ENCODE measurements at places on chromosomes 4 and X.

- no peak for DNase-seq
Observed at GRCh38 chr4:90503677-90504076, 376.5 kb downstream of the CCSER1 start.

DNA sequence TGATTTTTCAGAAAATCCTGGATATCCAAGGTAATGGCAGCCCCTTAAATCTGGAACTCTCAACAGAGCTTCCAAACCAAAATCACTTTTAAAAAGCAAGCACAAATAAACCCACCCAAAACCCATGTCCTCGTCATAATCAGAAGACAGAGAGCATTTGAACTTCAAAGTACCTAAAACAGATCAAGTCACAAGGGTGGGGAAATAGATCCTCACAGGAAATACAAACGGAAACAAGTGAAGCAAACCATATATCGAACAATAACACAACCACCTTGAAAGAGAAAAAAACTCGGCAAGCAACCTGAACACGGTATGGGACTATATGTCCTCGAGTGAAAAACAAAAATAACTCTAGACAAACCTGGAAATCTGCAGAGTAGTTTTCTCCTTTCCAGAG lies 15.9 kb upstream of the CCNQ start:
- no peak for DNase-seq

DNA sequence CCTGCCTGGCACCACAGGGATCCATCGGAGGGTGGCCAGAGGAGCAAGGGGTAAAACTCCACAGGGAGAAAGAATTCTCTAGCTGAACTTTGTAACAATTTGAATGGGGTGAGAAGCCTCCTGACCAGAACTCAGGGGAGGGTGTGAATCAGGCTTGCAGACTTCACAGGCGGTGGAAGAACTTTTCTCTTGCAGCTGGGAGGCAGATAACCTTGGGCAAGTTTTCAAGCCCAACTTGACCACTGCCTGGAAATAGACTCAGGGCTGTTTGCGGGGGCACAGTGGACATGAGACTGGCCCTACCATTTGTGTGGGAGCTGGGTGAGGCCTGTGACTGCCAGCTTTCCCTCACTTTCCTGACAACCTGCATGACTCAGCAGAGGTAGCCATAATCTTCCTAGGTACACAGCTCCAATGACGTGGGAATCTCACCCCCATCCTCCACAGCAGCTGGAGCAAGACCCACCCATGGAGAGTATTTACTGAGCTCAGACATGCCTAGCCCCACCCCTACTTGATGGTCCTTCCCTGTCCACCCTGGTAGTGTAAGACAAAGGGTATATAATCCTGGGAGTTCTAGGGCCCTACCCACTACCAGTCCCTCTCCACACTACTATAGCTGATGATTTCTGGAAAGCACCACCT lies 210.0 kb upstream of the AGTR2 start:
- peak; percentile 76 for DNase-seq

DNA sequence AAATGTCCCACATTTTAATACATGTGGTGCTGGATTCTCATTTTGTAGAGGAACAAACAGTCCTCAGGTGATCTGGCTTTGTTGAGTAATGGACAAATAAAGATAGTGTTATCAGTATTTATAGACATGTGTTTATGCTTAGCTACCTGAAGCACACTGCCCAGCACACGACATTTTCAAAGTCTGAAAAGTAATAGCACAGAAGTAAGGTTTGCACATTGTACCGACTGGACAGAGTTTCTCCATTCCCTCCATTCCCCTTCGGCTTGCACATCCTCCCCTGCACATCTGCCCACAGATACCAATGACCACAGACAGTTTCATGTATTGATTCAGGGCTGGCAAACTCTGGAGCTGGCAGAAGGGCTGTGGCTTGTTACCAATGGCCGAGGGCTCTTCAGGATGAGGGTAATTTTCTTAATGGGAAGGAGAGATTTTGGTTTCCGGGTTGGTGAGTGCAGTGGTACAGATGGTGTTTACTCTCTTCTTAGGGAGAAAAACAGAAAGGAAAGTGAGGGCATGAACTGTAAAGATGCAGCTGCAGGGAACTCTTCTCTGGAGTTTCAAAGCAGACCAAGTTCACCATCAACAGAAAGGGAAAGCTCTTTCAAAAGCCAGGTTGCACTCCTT lies 2.3 kb downstream of the GRPR start:
- peak; percentile 11 for DNase-seq

GRCh38 chr4:8906668-8906970 lies 35.0 kb upstream of the HMX1 start:
- no peak for DNase-seq

DNA sequence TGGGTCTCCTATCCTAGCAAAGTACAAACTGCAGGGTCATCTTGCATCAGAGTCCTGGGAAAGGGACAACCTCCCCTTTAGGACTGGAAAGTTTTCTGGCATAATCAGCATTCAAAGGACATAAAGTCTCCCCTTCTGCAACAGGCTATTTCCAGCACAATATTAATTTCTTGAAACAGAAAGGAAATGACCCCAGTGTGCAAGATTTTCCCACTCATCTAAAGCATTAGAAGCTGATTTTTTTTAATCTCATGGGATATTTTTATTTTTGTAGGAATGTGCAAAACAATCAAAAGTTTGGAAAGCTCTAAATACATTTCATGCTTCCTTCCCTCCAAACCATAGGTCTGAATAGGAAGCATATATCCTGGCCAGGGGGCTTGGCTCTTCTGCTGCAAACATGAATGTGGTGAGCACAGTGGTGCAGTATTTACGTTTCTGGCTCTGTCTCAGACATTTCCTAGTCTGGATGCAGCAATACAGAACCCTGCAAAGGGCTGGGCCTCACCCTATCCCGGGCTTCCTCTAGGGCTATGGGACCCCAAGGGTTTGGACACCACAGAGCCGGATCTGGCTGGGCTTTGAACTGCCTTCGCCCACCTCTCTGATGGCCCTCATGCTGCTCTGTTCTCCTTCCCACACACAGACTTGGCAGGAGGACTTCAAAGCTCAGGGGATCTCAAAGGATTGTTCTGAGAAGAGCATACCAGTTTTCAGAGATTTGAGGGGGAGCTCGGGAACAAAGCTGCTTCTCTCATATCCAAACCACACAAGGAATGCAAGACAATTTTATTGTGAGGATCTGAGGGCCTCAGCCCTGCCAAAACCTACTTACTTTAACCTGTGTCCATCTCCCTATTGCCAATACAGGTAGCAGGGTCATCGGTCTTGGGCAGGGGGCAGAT lies 64.9 kb downstream of the POLR2B start:
- DNase-seq, result no peak

DNA sequence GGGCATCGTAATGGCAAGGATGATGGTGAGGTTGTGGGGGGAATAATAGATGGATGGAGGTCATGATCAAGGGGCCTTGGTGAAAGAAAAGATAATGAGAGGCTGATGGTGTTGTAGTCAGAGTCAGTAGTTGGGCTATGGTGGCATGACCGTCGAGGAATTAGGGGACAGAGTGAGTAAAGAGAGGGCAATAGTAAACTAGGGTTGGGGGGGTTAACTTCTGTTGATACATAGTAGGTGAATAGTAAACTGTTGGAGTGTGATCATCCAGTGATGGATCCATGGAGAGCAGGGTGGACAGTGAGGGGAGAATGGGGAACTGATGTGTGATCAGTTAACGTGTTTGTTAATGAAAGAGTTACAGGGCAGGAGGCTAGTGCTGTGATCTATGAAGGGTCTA lies 920 bp downstream of the FTSJ1 start:
- DNase-seq, result no peak

DNA sequence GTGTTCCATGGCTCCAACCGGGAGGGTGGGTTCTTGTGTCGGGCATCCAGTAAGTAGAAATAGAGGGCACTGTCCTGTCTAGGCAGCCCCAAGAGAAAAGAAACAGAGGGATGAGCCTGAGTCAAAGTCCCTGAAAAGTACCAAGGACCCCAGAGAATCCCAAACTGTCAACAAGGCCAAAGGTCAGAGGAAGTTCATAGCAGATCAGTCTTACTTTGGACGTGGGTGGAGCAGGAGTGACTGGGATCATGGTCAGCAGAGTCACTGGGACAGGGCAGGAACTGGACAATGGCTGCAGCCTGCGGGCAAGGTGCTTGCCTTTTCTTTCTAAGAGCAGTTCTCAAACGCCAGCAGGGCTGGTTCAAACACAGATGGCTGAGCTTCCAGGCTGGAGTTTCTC lies 17.3 kb downstream of the F11 start:
- no peak for DNase-seq

GRCh38 chrX:96591421-96591820 lies 93.2 kb upstream of the DIAPH2 start:
- DNase-seq, result no peak

DNA sequence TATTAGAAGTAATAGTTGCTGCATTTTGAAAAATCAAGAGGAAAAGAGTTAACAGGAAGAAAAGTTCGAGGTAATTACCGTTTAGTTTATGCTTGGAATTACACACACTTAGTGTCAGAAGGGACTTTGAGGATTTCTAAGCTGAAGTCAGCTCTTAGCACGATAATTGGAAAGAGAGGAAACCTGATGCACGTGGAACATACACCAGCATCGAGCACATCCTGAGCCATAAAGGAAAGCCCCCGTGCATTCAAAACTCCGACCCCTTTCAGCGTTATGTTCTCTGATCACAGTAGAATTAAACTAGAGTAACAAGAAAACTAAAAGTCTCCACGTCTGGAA lies 400 bp upstream of the PAQR3 start:
- peak; percentile 66 for DNase-seq

DNA sequence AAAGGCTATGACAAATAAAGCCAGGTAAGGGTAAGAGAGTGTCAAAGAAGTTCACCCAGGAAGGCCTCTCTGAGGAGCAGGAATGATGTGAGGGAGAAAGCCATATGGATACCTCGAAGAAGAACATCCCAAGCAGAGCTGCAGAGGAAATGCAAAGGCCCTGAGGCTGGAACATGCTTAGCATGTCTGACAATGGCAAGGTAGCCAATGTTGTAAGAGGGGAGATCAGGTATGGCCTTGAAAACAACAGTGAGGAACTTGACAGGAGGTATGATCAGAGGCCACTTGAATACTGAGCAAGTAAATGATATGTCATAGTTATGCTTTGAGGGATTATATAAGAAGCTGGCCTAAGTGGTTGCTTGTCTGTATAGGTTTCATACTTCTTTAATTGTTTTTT lies 3.8 kb downstream of the SCFD2 start:
- no peak for DNase-seq

DNA sequence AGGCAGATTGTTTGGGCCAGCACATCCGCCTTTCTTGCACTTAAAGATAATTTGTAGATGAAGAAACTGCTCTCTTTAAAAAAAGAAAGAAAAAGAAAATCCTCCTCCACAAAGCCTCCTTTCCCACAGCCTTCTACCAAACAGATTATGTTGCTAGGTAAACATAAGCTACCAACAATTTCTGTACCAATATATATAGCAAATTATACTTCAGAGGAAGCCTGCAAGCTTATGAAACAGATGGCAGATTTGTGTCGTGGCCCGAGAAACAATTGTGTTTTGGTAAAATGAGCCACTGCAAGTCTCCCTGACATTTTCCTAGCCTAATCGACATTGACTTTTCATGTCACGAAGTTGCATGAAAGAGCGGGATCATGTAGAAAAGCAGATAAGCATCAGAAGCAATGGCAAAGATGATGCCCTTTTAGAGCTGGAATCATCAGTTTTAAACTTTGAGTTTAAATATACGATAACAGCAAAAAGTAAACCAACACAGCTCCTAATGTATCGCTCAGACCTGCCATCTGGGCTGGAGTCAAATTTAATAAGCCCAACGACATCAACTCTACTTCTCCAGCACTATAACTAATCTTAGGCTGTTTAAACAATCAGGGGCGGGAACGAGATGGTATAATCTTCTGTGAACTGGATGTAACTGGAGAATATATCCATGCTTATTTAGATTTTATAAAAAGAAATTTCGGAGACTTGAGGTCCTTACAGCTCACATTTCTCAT lies 94.9 kb upstream of the PLAC1 start:
- no peak for DNase-seq

DNA sequence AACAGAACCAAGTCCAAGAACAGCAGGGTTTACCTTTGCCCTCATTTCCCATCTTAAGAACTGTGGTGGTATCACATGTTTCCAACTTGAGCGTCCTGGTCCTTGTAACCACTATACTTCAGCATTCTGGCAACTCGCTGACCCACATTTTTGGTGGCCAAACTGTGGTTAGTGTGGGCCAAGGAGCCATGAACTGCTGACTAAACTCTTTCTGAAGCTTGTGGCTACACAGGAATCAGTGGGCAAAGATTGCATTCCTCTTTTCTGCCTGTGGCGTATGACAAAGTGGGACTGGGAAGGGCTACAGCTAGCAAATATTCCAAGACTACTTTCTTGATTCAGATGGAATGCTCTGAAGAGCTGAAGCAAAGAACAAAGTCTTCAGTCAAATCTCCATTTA lies 106.3 kb upstream of the MID1 start:
- no peak for DNase-seq

DNA sequence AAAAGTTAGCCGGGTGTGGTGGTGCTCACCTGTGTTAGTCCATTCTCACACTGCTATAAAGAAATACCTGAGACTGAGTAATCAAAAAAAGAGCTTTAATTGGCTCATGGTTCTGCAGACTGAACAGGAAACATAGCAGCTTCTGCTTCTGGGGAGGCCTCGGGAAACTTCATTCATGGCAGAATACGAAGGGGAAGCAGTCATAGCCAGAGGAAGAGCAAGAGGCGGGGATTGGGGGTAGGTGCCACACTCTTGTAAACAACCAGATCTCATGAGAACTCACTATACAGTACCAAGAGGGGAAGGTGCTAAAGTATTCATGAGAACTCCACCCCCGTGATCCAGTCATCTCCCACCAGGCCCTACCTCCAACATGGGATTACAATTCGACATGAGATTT lies 64.1 kb downstream of the BEND4 start:
- no peak for DNase-seq

DNA sequence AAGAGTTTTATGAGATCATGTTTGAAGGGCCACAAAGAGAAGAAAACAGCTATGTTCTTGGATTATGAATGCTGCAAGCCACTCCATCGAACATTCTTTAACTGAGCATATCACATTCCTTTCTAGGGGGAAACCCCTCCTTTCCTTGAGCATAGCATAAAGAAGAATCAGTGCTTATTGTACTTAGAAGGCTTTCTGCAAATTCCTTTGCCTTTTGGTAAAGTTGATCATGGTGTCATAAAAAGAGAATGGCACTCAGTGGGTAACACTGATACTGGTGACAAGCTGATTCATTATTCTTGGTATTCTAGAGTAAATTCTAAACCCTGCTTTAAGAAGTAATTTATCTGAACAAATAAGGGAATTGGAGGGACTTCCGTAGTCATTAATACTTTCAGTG lies 88.5 kb upstream of the GPR34 start:
- no peak for DNase-seq
